Activated CD4-positive, alpha-beta T cell treated with anti-CD3 and anti-CD28 coated beads, Interleukin-2, amount 50 U/mL, for 24 hours (primary cell): ENCODE measurements at places on chromosomes 11 and 22.

GRCh38 chr11:35855671-35856070 is 88.2 kb upstream of the LDLRAD3 start:
- DNase-seq, result no peak

DNA sequence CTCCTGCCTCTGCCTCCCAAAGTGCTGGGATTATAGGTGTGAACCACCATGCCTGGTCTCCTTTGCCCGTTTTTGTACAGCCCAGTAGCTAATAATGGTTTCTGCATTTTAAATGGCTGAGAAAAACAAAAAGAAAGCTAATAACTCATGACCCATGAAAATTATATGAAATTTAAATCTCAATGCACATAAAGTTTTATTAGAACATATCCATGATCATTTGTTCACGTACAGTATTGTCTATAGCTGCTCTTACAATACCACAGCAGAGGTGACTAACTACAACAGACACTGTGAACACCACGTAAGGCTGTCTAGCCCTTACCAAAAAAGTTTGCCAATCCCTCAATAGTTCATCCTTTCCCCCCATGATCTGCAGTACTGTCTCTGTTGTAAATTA is 6.4 kb upstream of the PLAAT2 start:
- DNase-seq, result no peak

DNA sequence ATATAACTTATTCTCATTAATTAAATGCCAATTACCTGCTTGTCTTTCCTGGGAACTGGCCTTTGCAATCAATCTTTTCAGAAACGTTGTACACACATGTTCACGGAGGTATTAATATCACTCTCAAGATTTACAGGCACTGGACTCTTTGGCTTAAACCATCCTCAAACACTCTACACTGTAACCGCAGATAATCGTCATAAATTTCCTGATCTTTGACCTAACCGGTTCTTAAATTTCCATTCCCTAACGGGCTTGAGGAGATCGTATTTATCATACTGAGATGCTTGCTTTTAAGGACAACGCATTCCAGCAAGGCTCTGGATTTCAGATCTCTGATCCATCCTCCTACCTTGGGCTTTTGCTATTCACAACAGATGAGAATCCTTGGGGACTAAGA is 72.8 kb downstream of the ARL14EP start:
- DNase-seq, result no peak

- no peak for DNase-seq
These were observed 8.2 kb upstream of the OR9I1 start for GRCh38 chr11:58133309-58134076.

GRCh38 chr11:35036639-35037038 is 102.3 kb upstream of the CD44 start:
- no peak for DNase-seq

GRCh38 chr11:34987617-34988016 is 71.2 kb downstream of the PDHX start:
- no peak for DNase-seq

DNA sequence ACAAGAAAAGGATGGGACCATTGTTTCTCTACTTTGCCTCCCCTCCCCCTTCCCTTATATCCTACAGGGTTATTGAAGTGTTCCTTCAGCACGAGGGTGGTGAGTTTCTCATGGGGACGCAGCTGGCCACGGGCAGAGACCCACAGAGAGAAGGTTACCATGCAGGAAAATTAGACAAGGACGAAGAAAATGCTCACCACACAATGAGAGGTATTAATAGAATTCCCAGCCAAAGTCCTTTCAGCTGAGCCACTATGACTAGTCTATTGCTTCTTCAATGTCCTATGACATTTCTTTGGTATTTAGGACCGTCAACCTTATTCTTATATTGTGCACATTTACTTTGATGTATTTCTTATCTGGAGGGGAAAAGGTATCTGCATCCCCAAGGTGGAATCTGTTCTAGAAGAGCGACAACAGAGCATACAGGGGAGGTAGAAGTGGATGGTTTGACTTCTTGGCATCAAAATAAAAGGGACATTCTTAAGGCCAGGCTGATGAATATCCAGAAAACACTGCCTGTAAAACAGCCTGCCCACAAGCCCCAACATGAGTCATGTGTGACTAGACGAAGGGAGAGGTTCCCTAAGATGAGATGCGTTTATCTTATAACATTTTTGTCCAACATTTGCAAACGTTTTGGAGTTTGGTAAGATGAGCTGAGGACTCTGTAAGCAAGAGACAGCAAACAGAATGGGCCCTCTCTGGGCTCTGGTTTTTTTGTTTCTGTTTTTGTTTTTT is 209.8 kb upstream of the NARS2 start:
- DNase-seq, result no peak

GRCh38 chr11:85750646-85751045 is 60.3 kb downstream of the SYTL2 start:
- DNase-seq, result no peak

DNA sequence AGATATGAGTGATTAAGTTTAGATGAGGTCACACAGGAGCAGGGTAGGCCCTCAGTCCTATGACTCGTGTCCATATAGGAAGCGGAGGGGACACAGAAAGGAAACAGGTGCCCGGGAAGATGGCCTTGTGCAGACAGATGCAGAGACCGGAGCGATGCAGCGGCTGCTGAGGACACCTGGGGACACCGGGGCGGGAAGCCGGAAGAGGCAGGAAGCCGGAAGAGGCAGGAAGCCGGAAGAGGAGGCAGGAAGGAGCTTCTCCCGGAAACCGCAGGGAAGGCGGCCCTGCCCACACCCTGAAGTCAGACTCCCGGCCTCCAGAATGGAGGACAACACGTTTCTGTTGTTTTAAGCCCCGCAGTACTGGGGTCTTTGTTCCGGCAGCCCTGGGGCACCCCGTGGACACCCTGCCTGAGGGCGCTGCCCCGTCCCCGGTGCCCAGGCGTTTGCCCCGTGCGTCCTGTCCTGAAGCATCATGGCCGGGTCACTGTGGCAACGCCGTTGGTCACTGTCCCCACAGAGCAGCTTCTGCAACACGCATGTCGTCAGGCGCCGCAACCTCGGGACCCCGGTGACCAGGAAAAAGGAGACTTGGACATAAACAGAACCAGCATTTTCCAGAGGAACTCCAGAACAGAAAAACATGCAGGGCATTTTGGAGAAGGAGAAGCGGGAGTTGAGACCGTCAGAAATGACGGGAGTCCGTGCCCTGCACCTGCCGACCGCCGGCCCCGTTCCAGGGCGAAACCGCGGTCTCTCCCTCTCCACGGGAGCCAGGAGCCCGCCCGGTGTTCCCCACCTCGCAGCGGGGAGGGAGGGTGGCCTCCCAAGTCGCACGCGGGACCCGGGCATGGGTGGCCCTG is 103.4 kb downstream of the BRD1 start:
- DNase-seq, result peak; percentile 23

- no peak for DNase-seq
These were observed 41.2 kb downstream of the OR2AT4 start for GRCh38 chr11:75055511-75055910.

- DNase-seq, result no peak
These were observed 74.4 kb downstream of the PANX1 start for GRCh38 chr11:94203070-94203469.

DNA sequence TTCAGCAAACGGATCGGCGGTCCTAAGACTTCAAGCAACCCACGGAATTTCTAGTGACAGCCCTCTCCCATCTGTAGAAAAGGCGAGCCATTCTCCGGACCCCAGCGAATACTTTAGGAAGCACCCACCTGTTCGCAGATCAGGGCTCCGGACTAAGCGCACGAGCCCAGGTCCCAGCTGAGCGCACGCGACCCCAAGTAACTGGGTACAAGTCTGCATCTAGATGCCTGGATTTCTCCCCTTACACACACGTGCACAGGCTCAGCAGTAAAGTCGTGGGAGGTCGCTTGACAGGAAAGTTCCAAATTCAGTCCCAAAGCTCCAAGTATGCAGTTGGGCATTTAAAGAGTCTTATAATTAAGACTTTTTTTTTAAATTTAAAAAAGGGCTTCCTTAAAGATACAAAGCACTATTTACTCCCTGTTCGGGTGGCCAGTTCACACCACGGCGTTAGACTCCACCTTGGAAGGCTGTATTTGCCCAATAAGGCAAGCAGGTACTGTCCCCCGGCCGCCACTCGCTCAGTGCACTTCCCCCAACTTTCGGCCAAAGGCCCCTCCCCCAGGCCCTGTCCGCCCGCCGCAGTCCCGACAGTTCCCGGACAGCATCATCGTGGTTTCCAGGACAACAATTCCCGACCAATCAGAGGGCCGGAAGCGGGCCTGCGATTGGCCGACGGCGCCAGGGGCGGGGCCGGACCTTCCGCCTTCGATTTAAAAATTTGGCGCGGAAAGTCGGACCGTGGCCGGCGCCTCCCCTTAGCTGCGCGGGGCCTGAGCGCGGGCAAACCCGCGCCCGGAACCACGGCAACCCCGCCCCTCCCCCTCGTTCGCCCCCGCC is at the start of gene E2F8:
Gene E2F8 (minus strand): TSS at position 526 of the 840 bp plus-strand sequence. CDS start 824 bp downstream, outside the sequence.
- peak; percentile 83 for DNase-seq

DNA sequence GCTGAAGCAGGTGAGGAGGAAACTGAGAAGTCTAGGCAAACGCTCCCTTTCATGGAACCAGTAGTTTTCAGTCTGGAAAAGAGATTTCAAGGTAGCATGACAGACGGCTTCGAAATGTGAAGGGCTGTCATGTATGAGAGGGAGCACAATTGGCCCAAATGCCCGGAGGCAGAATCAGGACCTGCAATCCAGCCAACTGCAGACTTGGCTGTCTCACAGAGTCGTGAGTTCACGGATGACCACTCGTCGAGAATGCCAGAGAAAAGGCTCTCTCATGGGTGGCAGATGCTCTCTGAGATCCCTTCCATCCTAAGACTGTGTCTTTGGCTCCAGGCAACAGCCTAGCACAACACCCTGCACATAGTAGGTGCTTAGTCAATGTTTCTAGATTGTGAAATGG is 134.8 kb downstream of the DSCAML1 start:
- DNase-seq, result no peak

DNA sequence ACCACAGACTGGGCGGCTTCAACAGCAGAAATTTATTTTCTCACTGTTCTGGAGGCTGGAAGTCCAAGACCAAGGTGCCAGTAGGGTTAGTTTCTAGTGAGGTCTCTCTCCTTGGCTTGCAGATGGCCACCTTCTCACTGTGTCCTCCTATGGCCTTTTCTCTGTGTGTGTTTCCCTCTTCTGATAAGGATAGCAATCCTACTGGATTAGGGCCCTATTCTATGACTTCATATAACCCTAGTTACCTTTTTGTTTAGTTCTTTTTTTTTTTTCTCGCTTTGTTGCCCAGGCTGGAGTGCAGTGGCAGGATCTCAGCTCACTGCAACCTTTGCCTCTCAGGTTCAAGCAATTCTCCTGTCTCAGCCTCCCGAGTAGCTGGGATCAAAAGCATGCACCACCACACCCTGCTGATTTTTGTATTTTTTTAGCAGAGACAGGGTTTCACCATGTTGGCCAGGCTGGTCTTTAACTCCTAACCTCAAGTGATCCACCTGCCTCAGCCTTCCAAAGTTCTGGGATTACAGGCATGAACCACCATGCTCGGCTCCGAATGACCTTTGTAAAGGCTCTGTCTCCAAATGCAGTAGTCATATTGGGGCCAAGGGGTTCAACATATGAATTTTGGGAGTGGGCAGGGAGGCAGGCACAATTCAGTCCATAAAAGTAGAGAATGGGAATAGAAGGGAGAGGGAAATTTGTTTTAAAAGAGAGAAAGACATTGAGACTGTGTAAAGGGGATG is 25.5 kb upstream of the NNMT start:
- no peak for DNase-seq

DNA sequence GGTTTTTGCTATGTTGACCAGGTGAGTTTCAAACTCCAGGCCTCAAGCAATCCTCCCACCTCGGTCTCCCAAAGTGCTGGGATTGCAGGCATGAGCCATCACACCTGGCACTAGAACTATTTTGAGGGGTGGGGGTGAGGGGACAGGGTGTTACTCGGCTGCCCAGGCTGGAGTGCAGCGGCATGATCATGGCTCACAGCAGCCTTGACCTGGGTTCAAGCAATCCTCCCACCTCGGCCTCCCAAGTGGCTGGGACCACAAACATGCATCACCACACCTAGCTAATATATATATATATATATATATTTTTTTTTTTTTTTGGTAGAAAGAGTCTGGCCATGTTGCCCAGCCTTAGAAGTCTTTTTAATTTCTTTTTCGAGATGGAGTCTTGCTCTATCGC is 17.1 kb upstream of the IFITM3 start:
- no peak for DNase-seq

- no peak for DNase-seq
These were observed 29.8 kb downstream of the MICAL3 start for GRCh38 chr22:17994424-17995108.

- no peak for DNase-seq
These were observed 9.2 kb upstream of the MICALL1 start for GRCh38 chr22:37896939-37897338.

DNA sequence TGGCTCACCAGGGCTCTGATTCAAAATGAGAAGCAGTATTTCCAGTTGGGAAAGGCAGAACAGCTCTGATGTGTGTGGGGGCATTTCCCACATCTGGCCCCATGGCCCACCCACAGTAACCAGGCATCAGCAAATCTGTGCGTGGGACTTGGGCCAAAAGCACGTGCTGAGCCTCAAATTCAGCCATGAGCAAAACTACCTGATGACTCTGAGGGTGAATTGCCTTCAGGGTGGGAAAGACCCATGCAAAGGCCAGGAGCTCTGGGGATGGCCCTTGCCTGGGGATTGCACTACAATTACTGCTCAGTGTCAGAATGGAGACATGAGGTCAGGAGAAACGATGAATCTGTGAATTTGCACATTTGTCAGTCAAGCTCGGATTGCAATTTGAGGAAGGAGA is 20.9 kb downstream of the TP53AIP1 start:
- no peak for DNase-seq

DNA sequence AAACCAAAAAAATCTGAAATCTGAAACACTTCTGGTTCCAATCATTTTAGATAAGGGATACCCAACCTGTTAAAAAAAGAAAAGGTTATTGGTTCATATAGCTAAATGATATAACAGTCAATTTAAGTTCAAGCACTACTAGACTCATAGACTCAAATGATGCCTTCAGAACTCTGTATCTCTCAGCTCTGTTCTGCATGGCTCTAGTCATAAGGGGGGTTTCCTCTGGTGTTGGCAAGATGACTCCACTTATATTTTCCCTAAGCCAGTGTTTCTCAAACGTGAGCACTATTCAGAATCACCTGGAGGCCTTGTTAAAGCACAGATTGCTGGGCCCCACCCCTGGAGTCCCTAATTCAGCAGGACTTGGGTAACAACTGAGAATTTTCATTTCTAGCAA is 11.5 kb upstream of the RRAS2 start:
- no peak for DNase-seq
